ENCODE measurements at places on chromosomes 2 and 18.

DNA sequence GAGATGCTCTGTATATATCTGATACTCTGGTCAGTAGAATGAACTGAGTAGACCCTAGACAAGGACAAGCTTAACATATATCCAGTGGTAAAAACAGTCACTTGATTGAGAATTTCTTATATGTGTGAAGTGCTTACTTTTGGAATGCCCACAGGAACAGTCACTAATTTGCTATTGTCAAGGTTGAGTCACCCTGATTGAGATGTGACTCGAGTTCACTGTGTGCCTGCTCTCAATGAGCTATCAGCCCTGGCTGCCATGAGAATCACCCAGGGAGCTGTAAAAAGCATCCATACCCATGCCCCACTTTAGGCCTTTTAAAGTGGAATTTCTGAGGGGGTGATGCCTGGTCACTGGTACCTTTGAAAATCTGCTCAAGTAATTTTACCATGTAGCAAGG, 283.7 kb downstream of the SUCLG1 start:
- DNase-seq, result no peak

DNA sequence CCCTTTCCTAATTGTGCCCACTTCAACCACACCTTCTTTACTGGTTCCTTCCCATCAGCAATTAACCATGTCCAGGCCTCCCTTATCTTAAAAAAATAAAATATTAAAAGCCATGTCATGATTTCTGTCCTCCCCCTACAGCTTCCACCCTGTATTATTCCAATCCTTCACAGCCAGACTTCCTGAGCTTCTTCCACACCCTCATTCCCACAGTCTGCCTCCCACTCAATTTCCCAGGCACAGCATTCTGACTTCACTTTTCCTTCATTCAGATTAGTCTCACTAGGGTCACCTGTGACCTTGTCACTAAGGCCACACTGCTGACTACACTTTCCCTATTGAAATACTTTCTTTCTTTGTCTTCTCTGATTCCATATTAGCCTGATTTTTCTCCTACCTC, 159.4 kb downstream of the DIS3L2 start:
- DNase-seq, result no peak

DNA sequence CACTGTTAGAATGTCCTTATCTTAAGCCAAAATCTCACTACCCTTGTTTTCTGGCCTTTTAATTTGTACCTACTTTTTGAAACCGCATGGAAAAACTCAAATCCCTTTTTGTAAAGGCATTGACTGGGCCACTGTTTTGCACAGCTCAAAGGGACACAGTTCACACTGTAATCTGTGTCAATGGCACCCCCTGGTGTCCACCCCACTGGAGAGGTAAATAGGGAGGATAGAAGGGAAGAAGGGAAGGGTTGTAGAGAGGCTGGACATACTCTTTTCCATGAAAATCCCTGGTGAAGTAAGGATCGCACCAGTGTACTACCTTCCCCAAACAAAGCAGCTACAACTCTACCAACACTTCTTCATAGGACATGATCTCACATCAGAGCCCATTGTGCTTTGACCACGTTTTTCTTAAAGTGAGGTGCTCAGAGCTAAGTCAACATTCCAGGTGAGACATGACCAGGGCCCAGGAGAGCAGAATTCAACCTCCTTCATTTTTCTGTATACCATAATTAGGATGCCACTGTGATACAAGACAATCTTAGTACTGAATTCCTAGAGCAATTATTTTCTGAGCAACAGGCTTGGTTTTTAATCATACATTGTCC, 92.4 kb upstream of the RMDN2 start:
- peak; percentile 88 for DNase-seq

GRCh38 chr2:71934595-71935261, 212.9 kb downstream of the CYP26B1 start:
- DNase-seq, result peak; percentile 58

DNA sequence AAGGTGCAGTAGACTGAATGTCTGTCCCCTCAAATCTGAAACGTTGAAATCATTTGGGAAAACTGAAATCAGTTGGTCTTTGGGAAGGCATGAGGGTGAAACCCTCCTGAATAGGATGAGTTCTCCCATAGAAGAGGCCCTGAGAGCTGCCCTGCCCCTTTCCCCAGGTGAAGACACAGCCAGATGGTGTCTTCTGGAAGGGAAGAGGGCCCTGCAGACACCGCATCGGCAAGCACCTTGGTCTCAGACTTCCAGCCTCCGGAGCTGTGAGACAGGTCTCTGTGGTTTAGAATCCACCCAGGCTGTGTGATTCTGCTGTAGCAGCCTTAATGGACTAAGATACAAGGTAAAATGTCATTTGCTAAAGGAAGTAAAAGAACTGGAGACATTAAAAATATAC, 42.1 kb upstream of the SNTG2 start:
- no peak for DNase-seq

Measured in HL-60 (cell line).